ENCODE measurements at places on chromosomes 7 and 10.
A peak's percentile ranks its signal among the peaks of the same experiment; 100 is the strongest.

DNA sequence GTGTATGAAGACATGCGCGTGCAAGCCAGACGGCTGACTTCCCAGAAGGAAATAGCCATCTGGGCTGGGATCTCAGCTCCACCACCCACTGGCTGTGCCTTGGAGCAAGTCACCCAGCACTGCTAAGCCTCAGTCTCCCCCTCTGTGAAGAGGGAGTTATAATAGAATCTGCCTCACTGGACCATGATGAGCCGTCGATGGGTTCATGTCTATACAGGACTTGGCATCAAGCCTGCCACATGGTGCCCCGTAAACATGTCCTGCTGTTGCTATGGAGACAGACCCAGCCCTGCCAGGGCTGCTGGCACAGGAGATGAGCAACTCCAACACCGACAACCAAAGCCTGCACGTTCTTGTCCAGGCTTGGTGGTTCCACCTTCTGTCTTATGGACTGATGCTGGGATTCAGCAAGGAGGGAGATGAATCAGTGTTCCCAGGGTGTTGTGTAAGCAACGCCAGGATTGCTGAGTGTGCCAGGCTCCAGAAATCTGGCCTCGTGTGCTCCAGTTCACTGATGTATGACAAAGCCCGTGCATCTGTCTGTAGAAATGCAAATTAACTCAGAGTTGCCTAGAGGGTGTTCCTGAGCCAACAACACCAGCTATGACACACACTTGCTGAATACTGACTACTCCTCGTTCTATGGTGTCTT lies 5.6 kb downstream of the GPR15LG start:
- DNase-seq: no peak

GRCh38 chr7:152402384-152403250 lies 33.2 kb downstream of the KMT2C start:
- DNase-seq: no peak

DNA sequence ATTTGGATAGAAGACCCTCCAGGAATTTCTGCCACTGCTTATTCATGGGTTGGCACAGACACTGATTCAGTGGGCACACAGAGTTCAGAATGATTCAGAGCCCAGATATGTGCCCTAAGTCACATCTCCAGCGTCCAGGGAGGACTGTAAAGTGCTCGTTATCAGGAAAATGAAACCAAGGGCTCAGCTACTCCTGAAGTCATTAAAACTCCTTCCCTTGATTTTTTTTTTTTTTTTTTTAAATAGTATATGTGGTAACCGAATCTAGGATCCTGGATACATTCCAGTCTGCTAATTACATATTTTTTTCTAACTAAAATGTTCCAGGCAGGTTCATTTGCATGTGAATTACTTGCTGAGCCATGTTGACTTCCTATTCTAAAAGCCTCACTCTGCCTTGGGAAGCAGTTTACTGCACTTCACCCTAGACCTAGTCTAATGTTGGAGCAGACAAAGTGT lies 34.7 kb downstream of the MET start:
- no peak for DNase-seq

DNA sequence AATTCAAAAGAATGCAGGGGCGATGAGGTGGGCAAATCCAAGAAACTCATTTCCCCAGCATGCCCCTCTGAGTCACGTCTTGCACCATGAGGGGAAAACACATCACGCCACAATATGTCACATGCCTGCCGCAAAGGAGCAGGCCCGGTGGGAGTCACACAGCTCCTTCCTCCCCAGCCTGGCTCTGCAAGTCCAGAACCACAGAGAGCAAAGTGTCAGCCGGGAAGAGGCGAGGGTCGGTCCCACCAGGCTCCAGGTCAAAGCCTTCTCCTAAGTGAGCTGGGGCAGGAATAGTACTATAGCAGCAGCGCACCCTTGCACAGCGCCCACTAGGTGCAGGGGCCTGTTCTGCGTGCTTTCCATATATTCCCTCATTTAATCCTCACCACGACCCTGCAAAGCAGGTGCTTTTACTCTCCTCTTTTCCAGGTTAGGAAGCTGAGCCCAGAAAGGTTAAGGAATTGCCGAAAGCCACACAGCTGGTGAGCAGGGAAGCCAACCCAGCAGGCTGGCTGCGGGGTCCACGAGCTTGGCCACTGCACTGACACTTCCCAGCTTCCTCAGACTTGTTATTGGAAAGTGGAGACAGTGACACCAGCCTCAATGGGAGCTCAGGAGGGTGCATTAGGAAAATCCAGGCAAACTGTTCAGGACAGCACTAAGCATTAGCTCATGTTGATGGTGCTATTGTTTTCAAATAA lies 94.0 kb upstream of the ZMIZ1 start:
- peak; percentile 69 for DNase-seq

GRCh38 chr10:121854809-121855445 lies 72.9 kb downstream of the ATE1 start:
- no peak for DNase-seq

GRCh38 chr10:75449382-75450074 lies 18.1 kb downstream of the LRMDA start:
- DNase-seq: no peak

DNA sequence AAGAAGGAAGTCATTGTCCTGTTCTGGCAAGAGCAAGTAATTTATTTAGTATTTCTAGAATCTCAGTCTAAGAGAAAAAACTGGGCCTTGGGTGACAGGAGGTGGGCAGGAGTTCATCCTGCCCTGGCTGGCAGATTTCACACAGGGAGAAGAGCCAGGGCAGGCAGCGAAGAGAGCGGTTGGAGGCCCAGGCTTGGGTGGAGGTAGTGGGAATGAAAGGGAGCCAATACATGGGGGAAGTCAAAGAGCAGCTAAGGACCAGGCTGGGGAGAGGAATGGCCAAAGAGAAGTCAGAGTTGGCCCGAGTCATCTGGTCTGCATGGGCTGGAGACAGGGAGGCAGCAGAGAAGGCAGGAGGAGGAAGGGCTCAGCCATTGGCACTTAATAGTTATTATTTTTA lies 51.4 kb downstream of the HECW1 start:
- no peak for DNase-seq

GRCh38 chr10:132115732-132116131 lies 50.0 kb downstream of the JAKMIP3 start:
- no peak for DNase-seq

- no peak for DNase-seq
Observed at GRCh38 chr7:129163875-129164544, 19.5 kb downstream of the TSPAN33 start.

DNA sequence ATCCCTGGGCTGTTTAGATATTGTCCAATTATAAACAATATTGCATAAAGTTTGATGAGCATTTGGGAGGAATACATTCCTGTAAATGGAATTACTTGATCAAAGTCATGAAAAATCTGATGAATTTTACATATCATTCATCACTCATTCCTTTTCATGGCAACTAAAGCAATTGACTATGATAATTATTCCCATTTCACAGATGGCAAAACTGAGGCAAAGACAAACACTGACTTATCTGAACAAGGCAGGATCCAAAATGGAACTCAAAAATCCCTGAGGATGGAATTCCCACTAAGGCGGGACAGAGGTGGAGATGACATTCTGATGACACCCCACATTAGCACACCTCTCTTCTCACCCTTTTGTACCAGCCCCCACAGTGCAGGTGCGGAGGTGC lies 17.1 kb downstream of the SLIT1 start:
- no peak for DNase-seq

- no peak for DNase-seq
Observed at GRCh38 chr10:11841375-11841774, 18.2 kb downstream of the PROSER2 start.

DNA sequence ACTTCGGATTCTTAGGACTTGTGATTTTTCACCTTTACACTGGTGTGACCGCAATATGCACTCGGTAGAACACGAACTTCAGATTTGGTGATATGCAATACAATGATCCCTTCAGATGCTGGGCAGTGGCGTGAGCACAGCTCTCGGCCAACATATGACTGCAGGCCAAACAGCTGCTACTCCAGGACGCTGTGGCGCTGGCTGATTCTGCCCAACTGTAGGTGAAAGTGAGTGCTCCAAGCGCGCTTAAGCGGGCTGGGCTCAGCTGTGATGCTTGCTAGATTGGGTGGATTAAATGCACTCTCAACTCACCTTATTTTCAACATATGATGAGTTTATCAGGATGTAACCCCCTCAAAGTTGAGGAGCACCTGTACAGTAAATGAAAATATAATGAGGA lies 137.6 kb upstream of the RET start:
- DNase-seq: no peak

DNA sequence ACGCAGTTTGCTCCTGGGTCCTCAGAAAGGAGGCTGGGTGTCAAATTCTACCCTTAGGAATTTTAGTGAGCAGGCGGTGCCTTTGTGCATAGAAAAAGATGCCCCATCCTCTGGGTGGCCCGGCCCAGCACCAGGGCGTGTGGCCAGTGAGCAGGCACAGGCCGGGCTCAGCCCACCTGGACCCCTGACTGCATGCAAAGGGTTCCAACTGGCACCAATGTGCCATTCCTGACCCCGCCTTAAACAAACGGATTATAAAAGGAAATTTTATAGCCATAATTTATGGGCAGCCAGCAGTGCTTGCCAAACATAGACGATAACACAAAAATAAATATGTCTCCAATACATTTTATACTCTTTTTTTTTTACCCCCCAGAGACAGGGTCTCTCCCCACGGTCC lies 40.1 kb upstream of the GNA12 start:
- DNase-seq: no peak

DNA sequence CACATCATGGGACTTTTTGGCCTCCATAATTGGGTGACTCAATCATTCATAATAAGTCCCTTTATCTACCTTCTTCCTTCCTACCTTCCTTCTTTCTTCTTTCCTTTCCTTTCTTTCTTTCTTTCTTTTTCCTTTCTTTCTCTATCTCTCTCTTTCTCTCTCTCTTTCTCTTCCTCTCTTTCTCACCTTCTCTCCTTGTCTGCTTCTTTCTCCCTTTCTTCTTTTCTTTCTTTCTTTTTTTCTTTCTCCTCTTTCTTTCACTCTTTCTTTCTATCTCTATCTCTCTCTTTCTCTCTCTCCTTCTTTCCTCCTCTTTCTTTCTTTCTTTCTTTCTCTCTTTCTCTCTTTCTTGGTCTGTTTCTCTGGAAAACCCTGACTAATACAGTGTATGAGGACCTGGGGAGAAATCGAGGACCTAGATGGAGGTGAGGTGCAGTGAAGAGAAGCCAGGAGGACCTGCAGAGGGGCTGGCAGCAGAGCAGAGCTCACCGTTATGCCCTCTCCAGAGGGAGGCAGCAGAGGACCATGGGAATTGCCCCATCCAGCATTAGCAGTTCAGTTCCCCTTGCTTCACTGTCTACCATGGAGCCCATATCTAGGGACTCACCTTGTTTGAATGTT lies 52.7 kb upstream of the BTRC start:
- DNase-seq: peak; percentile 16

DNA sequence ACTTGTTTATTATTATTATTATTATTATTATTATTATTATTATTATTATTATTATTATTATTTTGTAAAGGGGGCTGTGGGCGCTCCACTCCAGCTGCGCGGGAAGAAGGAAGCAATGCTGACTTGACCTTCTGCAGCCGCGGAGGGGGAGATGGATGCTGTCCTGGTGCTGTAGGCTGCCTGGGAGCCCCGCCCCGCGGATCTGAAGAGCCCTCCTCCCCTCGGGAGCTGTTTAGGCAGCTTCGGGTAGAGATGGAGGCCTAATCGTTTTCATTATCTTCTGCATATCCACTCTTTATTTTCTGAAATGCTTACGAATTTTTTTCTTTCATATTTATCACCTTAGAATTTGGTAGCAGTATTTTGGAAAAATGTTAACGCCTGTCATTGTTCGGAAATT lies 101.2 kb upstream of the KLF6 start:
- DNase-seq: no peak

GRCh38 chr7:37694208-37695094 lies 10.9 kb downstream of the GPR141 start:
- DNase-seq: no peak

- no peak for DNase-seq
Observed at GRCh38 chr10:117546020-117546580, 3.6 kb downstream of the EMX2 start.

DNA sequence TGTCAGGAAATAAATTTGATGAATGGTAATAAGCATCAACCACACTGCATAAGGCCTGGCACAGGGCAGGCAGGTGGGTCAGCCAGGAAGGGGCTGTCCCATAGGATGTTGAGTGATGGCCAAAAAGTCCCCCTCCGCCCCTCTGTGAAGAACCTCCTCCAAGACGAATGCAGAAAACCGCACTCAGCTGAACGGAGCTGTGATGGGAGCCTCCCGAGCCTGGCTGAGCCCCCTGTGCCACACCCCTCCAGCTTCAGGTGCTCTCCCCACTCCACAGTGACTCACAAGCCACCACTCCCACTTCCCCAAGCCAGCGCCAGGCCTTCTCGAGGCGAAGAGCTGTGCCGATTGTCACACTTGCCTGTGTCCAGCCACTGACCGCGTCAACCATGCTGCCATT lies 184.2 kb downstream of the MAD1L1 start:
- no peak for DNase-seq

DNA sequence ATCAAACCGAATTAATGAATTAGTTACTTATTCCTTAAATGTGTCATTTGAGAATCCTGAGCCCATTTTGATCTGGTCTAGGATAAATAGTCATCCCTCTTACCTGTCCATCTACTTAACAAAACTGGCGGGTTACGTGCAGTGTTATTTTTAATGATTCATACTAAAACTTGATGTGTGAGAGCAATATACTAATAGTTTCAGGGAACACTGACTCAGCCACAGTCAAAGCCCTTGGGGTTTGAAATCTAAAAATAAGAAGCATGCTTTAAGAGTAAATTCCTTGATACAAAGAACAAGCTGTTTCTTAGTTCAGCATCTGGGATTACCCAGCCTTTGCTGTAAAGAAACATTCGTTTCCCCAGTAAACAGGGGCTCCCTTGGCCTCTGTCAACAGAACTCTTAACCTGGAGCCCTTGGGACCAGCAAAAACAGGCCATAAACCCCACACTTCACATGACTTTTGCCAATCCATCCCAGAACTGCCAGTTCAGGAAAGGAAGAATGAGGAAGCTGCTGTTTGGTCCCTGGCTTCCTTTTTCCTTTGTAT lies 370.6 kb upstream of the IGFBP3 start:
- DNase-seq: no peak

GRCh38 chr10:48291190-48291589 lies 15.3 kb upstream of the MAPK8 start:
- no peak for DNase-seq

DNA sequence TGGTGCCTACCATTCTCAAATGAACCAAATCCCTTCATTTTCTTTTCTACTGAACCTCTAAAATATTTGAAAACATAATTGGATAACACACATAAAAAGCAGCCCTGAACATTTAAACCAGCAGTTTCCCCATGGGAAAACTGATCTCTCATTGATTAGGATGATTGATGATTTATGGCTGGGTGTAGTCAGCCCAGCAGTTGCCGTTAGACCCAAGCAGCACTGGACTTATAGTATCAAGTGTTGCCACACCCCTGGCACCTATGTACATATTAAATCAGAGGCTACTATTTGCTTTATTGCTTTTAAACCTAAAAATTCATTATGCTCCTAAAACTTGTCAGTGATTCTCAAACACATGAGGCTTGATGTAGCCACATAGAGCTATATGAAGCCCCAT lies 20.2 kb upstream of the SLC25A13 start:
- no peak for DNase-seq

- DNase-seq: no peak
Observed at GRCh38 chr10:133391249-133391635, 2.7 kb upstream of the MTG1 start.

- DNase-seq: no peak
Observed at GRCh38 chr7:19944363-19945120, 171.1 kb upstream of the TMEM196 start.

Measured in stimulated activated CD8-positive, alpha-beta memory T cell treated with anti-CD3 and anti-CD28 coated beads, Interleukin-2, amount 100 ng/mL, for 48 hours (primary cell).